ENCODE measurements at places on chromosomes 1 and 21.
A peak's percentile ranks its signal among the peaks of the same experiment; 100 is the strongest.

DNA sequence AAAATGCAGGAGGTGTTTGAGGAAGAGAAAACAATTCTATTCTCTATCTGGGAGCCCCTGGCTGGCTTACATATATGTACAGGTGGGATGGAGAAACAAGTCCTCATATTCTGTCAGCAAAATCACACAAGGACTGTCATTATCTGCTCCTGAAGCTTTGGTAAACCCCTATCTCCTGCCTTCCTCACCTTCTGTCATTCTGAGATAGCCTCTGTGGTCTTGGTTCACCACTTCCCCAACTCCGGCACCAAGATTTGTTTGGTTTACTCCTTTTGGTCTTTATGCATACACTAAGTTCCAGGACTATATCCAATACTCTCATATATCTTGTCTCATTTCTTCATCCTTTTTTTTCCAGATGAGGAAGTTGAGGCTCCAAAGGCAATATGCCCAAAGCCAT, 551.1 kb downstream of the PLPP3 start:
- no peaks in the 10 kb centered on the region for H3K36me3 ChIP-seq
- H3K27me3 ChIP-seq = no peaks in the 10 kb centered on the region

DNA sequence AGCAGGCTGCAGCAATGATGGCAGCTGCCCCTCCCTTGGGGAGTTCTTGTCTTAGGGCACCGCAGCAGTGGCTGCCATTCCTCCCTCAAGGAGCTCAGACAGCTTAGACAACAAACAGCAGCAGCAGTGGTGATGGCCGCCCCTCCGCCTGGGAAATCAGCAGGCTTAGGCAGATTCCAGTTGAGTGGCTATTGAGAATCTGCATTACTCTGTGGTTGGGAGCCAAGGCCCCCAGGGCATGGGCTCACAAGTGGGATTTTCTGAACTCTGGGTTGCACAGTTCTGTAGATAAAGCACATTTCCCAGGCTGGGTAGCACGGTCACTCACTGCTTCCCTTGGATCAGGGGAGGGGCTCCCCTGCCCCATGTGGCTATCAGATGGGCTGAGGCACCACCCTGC, 1280.7 kb upstream of the TMPRSS15 start:
- no peaks in the 10 kb centered on the region for H3K4me1 ChIP-seq
- H3K4me3 ChIP-seq = no peak overlapping the region
- H3K36me3 ChIP-seq = no peaks in the 10 kb centered on the region
- DNase-seq = no peak

- H3K27me3 ChIP-seq = no peaks in the 10 kb centered on the region
- DNase-seq = no peak
- H3K27ac ChIP-seq = no peak overlapping the region
- H3K4me1 ChIP-seq = no peaks in the 10 kb centered on the region
- no peaks in the 10 kb centered on the region for H3K36me3 ChIP-seq
- H3K4me3 ChIP-seq = no peak overlapping the region
These were observed 49.3 kb downstream of the LPGAT1 start for GRCh38 chr1:211781260-211781659.

- H3K4me3 ChIP-seq = no peak overlapping the region
- H3K27ac ChIP-seq = peak overlapping the region; percentile 58
- peaks cover 13% of the 10 kb centered on the region for H3K4me1 ChIP-seq
- no peaks in the 10 kb centered on the region for H3K36me3 ChIP-seq
These were observed 7.3 kb downstream of the CD244 start for GRCh38 chr1:160855181-160855981.

- no peak overlapping the region for H3K4me3 ChIP-seq
- H3K36me3 ChIP-seq = no peaks in the 10 kb centered on the region
- H3K27me3 ChIP-seq = no peaks in the 10 kb centered on the region
These were observed 155.9 kb downstream of the PLXNA2 start for GRCh38 chr1:208088319-208088718.

- no peaks in the 10 kb centered on the region for H3K27me3 ChIP-seq
- peaks cover 2% of the 10 kb centered on the region for H3K4me1 ChIP-seq
These were observed 17.6 kb downstream of the LMO4 start for GRCh38 chr1:87346130-87346814.

DNA sequence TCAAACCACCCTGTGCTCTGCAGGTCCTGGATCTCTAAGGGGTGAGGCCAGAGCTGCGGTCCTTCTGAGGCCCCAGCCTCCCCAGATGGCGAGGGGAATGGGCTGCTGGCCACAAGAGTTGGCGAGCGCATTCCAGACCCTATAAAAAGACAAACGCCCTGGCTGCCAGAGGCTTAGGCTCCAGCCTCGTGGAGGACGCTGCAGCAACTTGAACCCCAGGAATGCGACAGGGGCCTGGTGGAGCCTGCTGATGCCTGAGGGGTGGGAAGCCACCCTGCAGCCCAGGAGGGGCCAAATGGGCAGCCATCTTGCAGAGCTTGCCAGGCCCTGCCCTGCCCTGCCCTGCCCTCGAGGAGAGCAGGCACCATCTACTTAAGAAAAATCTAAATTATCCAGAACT, 8.6 kb downstream of the CACNA1S start:
- H3K4me3 ChIP-seq = no peak overlapping the region
- no peak for DNase-seq
- H3K4me1 ChIP-seq = no peaks in the 10 kb centered on the region
- no peaks in the 10 kb centered on the region for H3K27me3 ChIP-seq
